NCI-H1092 treated with DMSO at 0.1 percent for 48 hours (cell line): ENCODE measurements at places on chromosomes 7 and 10.

- DNase-seq: no peak
These were observed 332.8 kb downstream of the PLXNA4 start for GRCh38 chr7:132243463-132243862.

DNA sequence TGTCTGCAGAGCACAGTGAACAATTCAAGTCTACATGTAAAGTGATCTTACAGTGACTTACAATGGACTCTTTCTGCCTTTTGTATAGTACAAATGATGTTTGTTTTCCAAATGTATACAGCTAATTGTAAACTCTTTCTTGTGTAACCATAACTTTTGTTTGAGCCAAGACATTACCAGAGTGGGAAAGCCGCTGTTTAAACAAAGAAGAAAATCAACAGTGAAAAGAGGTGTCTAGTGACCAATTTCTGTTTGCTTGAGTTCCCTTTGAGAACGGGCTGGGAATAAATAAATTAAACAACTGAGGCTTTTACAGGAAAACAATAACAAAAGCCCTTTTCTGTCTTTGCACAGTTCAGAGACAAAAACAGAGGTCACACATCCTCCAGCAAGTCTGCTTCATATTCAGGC is 1163.4 kb downstream of the CNTNAP2 start:
- DNase-seq: peak; percentile 87

DNA sequence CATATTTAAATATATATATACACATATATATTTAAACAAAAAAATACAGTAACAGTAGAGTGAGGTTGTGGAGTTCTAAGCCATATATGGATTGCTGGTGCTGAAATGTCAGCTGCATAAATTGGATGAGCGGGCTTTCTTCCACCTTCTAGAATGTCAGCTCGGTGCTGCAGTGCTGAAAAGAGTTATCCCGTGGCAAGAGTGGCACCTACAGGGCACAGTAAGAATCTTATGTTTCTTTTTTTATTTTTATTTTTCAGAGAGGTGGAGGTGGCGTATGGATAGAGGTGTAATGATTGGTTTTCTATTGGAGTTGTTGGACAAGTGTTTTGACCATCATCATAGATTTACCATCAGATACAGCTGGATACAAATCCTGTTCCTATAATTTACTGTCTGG is 86.2 kb upstream of the DYNC1I1 start:
- DNase-seq: peak; percentile 88

DNA sequence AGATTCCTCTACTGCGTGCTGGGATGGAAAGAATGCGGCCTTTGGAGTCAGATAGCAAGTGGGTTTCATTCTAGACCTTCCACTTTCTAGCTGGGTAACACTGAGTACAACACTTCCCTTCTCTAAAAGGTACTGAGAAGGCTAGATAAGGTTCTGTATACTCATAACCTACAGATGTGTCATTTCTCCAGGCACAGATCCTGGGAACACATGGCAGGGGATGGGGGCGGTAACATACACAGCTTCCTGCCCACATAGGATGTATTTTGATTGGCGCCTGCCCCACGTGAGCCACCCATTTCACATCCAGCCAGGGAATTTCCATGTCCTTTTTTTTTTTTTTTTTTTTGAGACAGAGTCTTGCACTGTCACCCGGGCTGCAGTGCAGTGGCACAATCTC is 31.8 kb downstream of the KLRG2 start:
- DNase-seq: no peak

GRCh38 chr7:36153571-36154097 is 580 bp downstream of the EEPD1 start:
- peak; percentile 23 for DNase-seq

DNA sequence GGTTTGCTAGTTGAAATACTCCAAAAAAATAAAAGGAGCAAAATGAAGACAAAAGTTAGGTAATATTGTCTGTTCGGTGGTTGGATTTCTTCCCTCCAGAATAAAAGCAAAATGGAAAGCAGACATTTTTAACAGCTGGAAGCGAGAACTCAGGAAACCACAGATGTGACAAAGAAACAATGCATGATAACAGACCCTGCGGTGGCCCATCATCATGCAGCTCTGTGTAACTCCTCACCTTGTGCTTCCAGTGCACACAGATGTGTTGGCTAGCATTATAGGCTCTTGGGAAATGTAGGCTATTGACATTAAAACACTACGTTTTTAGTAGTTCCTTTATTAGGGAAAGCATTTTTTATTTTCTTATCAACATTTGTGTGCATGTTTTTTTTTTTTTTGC is 53.9 kb upstream of the ARL4A start:
- DNase-seq: no peak

DNA sequence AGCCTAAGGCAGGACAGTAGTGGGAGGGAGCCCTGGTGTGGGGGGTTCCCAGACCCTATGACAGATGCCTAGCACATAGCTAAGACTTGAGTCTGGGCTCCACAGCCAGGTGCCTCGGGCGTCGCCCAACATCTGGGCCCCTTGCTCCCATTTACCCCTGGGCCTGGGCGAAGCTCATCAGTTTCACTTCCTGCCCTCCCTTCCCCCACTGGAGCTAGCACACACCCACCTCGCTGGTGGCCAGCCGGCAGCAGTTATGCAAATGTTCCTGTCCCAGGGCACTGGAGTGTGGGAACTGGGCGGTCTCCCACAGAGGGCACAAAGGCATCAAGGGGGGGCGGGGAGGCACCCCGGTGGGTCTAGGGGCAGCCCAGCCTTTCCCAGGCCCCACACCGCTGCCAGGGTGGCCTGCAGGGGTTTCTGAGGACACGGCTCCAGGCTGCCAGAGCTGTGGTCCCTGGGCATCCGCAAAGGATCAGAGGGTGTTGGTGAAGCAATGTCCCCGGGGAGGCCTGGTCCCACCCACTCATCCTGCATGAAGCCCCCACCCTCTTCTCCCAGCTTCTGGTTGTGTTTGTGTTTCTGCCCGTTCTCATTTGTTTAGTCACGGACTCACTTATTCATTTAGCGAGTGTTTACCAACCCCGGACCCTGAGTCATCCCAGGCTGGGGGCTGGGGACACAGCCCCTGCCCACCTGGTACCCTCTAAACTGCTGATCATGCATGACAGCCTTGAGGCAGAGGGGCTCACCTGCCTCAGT is 20.4 kb downstream of the SH2B2 start:
- DNase-seq: no peak

GRCh38 chr10:130037169-130037661 is 73.1 kb upstream of the EBF3 start:
- DNase-seq: no peak

DNA sequence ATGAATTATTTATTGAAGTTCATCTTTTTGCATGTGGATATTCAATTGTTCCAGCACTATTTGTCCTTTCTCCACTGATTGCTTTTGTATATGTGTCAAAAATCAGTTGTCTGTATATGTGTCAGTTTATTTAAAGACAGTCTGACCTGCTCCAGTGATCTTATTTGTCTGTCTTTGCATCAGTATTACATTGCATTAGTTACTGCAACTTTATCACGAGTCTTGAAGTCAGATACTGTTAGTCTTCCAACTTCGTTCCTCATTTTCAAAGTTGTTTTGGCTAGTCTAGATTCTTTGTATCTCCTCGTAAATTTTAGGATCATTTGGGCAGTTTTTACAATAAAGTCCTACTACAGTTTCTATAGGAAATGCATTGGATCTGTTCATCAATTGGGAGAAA is 166.4 kb downstream of the CELF2 start:
- DNase-seq: no peak
